ENCODE measurements at places on chromosomes 13 and 19. TPM values are rescaled to one million over a fixed set of nuclear protein-coding genes. Genes with fewer than 3 reads are reported as not detected.

TRPC4 gene
- 5.3 TPM for total RNA-seq

NKPD1 gene
- under 0.01 TPM for total RNA-seq

CRX gene
- not detected for total RNA-seq

CLEC4G gene
- not detected for total RNA-seq

RINL gene
- total RNA-seq, result 0.72 TPM

PTGIR gene
- total RNA-seq, result 0.54 TPM

ZNF304 gene
- 16.1 TPM for total RNA-seq

PPP1R37 gene
- total RNA-seq, result 13.1 TPM

FUT6 gene
- not detected for total RNA-seq

FPR3 gene
- not detected for total RNA-seq

CEACAM1 gene
- not detected for total RNA-seq

VSIG10L gene
- under 0.01 TPM for total RNA-seq

ZNF850 gene
- 7.2 TPM for total RNA-seq

PPM1N gene
- total RNA-seq, result 0.90 TPM

ZNF846 gene
- total RNA-seq, result 5.3 TPM

Measured in IMR-90 (cell line).